Suprapubic skin (tissue), 4 donors: ENCODE measurements at places on chromosomes 7 and 10. TPM values are rescaled to one million over a fixed set of nuclear protein-coding genes. Genes with fewer than 3 reads are reported as not detected.

DNA sequence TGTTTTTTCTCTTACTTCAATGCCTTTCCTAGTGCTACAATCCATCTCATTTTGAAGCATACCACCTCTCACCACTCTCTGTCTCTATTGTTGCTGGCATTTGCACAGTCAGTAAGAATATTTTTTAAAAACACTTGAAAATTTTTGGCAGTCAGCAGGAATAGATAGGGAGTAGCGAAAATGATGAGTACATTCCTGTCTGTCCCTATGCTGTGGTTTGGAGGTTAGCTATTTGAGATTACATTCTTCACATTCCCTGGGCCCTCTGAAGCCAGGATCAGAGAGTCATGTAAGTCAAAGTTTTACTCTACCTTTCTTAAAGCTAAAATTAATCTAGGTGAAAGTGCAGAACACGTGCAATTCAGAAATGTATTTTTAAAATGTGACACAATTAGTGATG lies 53.0 kb upstream of the MAGI2 start:
- H3K4me3 ChIP-seq, result no peak overlapping the region
- H3K36me3 ChIP-seq, result no peaks in the 10 kb centered on the region
- H3K27ac ChIP-seq, result no peak overlapping the region

DNA sequence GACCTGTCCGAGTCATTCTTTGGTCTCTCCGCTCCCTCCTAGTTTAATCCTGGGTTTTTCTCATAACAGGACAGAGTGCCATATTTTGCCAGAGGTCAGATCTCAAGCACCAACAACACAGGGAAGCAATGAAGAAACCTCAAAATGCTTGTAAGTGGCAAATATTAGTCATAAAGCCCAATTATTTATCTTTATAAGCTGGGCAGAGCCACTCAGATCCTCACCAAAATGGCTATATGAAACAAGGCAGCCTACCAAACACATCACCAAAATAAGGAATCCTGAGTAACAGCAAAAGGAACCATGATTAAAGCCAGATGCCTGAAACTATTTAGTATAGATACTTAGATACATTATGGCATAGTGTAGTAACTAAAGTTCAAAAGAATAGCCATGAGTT lies 4.7 kb downstream of the ECD start:
- no peak for DNase-seq
- H3K4me3 ChIP-seq, result no peak overlapping the region
- peaks cover 46% of the 10 kb centered on the region for H3K4me1 ChIP-seq

DNA sequence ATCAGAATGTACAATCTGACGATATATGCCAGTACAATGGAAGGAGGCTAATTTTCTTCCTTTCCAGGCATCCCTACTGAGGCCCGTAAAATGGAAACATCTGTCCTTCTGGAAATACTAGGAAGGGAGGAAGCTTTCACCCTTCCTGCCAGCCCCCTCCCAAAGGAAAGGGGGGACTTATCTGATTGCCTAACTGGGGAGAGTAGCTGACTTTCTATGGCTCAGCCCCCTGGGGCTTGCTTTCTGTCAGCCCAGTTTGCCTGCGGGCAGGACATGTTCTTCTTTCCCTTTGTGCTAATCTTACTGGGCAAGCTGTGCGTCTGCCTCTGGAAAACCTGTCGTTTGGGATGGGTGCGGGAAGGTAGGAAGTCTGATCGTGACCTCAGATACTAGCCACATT lies 508.9 kb downstream of the SUGCT start:
- no peak for DNase-seq
- H3K4me3 ChIP-seq, result no peak overlapping the region
- H3K27ac ChIP-seq, result no peak overlapping the region
- no peaks in the 10 kb centered on the region for H3K27me3 ChIP-seq

DNA sequence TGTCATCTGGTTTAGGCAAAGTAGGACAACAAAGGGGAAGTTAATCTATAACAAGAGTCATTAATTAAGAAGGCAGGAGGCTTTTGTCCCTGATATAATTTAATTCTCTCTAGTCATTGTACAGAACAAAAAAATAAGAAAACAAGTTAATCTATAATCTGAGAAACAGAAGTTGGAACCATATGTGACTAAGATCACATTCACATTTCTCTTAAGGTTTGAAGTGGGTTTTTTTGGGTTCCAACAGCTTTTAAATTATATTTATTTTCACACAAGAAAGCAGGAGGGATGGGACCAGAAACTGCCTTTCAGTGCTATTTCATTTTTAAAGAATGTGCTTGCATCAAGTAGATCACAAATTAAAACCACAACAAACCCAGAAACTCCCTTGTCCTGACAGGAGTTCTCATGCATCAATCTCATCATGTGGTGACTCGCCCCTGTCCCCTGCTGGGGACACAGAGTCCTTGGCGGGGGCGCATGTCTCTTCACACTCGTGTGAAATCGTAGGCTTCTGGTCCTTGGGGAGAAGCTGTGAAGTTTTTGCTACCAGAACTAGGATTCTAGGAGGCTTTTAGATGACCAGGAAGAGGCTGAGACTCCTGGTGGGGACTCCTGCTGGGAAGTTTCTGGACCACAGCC lies 10.1 kb upstream of the OPN4 start:
- DNase-seq, result no peak
- H3K27ac ChIP-seq, result peak overlapping the region; percentile 87
- H3K4me1 ChIP-seq, result peaks cover 35% of the 10 kb centered on the region
- H3K4me3 ChIP-seq, result no peak overlapping the region
- H3K27me3 ChIP-seq, result no peaks in the 10 kb centered on the region

DNA sequence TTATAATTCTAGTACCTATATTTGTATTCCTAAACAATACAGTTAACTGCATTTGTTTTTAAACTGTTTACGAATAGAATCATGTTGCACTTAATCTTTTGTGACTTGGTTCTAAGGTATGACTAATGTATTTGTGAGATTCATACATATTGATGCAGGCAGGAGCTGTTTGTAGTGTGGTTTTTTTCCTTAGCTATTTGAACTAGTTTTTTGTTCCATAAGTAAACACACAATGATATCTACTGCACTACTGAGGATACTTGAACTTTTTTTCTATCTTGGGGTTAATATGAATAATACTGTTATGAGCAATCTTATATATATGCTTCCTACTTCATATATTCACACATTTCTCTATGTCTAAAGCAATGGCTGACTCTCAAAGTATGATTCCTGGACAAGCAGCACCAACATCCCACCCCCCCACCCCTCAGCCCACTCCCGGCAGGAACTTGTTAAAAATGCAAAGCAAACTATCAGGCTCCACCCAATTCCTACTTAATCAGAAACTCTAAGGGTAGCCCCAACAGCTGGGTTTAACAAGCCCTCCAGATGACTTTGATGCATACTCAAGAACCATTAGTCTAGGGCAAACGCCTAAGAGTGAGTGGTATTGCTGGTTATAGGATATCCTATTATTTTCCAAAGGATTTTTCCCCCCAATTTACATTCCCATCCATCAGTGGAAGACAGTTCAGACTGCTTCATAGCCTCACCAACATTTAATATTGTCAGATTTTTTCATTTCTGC lies 25.8 kb downstream of the BRAF start:
- H3K27ac ChIP-seq, result no peak overlapping the region
- no peak for DNase-seq
- H3K27me3 ChIP-seq, result no peaks in the 10 kb centered on the region

DNA sequence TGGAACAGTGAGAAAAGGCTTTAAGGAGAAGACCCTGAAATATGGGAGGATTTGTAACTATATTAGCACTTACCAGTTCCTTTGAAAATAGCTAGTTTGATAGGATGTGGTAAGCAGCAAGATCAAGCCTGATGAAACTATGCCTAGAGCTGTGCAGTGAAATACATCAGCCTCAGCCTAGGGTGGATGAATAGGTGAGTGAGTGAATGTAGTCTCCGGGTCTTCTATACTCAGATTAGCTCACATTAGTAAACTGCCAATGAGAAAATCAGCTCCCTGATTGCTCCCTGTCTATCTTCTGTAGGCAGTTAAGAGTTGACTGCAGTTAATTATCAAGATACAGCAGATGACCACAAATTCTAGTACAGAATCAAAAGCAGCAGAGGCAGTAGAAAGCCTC lies 89.6 kb downstream of the ELAPOR2 start:
- DNase-seq, result no peak
- H3K4me3 ChIP-seq, result no peak overlapping the region
- no peaks in the 10 kb centered on the region for H3K4me1 ChIP-seq
- no peaks in the 10 kb centered on the region for H3K36me3 ChIP-seq

DNA sequence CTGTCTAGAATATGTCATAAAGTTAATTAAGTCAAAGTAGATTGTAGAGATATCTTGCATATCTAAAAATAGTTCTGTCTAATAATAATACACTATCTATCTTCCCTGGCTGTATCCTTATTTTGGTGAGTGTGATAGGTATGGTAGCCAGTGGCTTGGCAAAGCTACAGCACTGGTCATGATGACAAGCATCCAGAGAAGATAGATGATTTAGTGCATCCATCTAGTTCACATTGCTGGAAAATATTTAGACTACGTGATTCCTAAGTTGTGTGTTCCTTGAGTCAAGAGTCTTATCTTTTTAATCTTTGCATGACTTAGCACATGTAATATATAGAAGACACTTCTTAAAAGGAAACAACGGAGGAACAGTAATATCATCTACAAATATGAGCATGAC lies 711.2 kb upstream of the KCND2 start:
- no peak overlapping the region for H3K4me3 ChIP-seq
- H3K27ac ChIP-seq, result no peak overlapping the region
- H3K36me3 ChIP-seq, result no peaks in the 10 kb centered on the region
- H3K27me3 ChIP-seq, result no peaks in the 10 kb centered on the region

DNA sequence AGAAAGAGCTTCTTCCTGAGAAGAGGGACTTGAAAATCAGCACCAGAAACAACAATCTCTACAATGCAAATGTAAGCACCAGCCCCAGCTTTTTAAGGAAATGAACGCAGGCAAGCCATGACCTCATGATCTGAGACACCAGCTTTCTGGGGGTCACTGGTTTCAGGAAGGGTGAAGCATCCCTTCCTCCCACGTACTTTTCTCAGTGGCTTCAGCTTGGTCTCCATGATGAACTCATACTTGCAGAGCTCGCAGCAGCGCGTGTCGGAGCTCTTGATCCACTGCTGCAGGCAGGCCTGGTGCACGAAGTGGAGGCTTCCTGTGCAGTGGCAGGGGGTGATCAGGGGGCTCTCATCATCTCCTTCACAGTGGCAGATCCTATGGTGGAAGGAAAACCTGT lies 87.0 kb downstream of the ALOX5 start:
- peaks cover 56% of the 10 kb centered on the region for H3K36me3 ChIP-seq
- no peak overlapping the region for H3K27ac ChIP-seq
- peaks cover 4% of the 10 kb centered on the region for H3K4me1 ChIP-seq
- H3K27me3 ChIP-seq, result no peaks in the 10 kb centered on the region
- no peak for DNase-seq

- no peak for DNase-seq
- H3K27ac ChIP-seq, result no peak overlapping the region
- H3K4me3 ChIP-seq, result no peak overlapping the region
- H3K27me3 ChIP-seq, result no peaks in the 10 kb centered on the region
- peaks cover 3% of the 10 kb centered on the region for H3K36me3 ChIP-seq
Observed at GRCh38 chr10:125146791-125147579, 13.4 kb downstream of the CTBP2 start.

Gene WDR86
- total RNA-seq, result 2.8 TPM

Gene AKR1D1
- total RNA-seq, result 0.39 TPM

Gene PIP
- 1,475 TPM for total RNA-seq

Gene ELFN1
- total RNA-seq, result 1.4 TPM

Gene IQUB
- total RNA-seq, result 1.0 TPM
